ENCODE measurements at places on chromosomes 4 and X.

GRCh38 chr4:8699479-8700145, 107.0 kb downstream of the CPZ start:
- DNase-seq = no peak

GRCh38 chr4:172945611-172946010, 223.0 kb upstream of the GALNT7 start:
- DNase-seq = no peak

DNA sequence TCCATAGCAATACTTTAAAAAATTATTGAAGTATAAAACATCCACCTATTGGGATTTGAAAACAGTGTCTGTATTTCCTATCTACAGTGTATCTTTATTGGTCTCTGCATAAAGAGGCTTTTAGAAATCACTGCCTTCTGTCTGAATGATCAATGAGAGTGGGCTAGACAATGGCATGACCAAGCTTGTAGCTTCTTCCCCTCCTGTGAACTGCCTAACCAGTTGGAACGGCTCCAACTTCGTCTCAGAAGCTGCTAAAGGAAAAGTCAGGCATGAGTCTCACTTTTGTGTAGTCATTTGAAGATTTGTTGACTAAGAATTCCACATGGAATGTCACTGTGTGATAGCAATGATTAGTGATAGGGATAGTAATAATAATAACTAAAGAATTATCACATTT, 64.2 kb downstream of the INTS12 start:
- DNase-seq = no peak

- no peak for DNase-seq
Measured at GRCh38 chrX:44088510-44089144, 115.4 kb upstream of the NDP start.

GRCh38 chr4:67134616-67135015, 410.7 kb downstream of the CENPC start:
- DNase-seq = no peak

DNA sequence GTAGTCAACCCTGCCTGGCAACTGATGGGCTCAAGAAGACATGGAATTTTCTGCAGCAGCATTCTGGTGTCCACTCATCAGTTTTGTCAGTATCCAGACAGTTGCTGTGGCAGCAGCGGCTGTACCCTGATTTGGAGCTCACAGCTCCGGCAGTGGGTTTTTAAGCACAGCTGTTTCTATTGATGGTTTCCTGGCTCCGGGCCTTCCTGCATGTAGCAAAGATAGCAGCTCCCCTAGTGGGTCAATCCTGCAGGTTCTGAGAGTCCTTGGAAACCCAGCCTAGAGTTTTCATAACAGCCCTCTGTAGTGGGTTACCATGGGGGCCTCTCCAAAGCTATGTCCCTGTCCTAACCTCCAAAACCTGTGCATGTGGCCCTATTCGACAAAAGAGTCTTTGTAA, 84.0 kb upstream of the ATP6AP2 start:
- no peak for DNase-seq

DNA sequence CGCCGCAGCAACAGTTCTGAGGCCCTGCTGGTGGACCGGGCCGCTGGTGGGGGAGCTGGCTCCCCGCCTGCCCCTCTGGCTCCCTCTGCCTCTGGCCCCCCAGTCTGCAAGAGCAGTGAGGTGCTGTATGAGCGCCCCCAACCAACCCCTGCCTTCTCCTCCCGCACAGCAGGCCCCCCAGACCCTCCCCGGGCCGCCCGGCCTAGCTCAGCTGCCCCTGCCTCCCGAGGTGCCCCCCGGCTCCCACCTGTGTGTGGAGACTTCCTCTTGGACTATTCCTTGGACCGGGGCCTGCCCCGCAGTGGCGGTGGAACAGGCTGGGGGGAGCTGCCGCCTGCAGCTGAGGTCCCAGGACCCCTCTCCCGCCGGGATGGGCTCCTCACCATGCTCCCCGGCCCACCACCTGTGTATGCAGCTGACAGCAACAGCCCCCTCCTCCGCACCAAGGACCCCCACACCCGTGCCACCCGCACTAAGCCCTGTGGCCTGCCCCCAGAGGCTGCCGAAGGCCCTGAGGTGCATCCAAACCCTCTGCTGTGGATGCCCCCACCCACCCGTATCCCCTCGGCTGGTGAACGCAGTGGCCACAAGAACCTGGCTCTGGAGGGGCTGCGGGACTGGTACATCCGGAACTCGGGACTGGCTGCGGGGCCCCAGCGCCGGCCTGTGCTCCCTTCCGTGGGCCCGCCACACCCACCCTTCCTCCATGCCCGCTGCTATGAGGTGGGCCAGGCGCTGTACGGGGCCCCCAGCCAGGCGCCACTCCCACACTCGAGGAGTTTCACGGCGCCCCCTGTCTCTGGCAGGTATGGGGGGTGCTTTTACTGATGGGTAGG, 6.3 kb downstream of the PRAF2 start:
- DNase-seq = no peak

DNA sequence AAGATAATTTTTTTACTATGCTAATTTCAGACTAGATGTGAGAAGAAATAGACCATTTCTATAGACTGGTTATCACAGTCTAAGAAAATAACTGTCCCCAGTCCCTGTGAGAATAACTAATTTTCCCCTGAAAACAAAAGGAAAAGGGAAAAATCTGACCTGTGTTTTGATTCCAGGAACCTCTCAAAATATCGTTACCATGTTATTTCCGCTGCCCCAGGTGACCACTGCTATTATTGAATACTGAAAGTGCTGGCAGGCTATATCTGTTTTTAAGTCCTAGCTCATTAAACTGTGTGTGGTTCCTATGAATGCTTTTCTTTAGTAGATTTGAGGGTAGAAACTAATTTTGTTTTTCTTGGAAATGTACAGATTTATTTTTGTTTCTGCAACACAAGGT, 83.6 kb downstream of the GAB1 start:
- DNase-seq = no peak

DNA sequence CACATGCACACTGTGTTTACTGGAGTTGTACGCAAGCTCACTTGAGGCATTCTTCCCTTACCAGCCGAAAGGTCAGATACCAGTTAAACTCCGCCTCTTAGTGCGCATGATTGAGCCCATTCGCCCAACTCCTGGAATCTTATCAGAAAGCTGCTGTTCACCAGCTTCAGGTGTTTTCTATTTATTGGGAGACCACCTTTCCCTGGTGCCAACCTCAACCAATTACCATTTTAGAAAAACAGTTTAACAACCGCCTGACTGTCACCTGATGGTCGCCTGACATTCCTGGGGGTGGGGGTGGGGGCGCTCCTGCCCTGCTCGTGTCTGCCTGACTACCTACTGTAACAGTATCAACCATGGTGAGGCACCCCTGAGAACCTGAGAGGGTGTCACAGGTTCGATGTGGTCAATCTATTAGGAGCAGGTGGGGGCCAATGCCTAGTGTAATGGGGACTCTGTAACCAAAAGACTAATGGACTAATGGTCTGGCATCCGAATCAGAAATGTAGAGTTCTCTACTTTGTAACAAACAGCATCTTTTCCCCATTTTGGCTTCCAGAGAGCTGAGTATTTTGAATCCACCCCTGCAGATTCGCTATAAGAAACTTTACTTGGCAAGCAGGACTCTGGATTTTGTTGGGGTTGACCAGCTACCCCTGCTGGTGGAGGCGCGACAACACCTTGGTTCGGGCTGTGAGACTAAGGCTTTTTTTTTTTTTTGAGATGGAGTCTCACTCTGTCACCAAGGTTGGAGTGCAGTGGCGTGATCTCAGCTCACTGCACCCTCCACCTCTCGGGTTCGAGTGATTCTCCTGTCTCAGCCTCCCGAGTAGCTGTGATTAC, 58.2 kb upstream of the ZNF157 start:
- peak; percentile 35 for DNase-seq

GRCh38 chr4:11529625-11530201, 101.0 kb upstream of the HS3ST1 start:
- DNase-seq = no peak

GRCh38 chr4:12635629-12636028, 848.5 kb downstream of the RAB28 start:
- DNase-seq = no peak

- DNase-seq = no peak
Measured at GRCh38 chrX:50402886-50403285, 67.7 kb downstream of the DGKK start.

DNA sequence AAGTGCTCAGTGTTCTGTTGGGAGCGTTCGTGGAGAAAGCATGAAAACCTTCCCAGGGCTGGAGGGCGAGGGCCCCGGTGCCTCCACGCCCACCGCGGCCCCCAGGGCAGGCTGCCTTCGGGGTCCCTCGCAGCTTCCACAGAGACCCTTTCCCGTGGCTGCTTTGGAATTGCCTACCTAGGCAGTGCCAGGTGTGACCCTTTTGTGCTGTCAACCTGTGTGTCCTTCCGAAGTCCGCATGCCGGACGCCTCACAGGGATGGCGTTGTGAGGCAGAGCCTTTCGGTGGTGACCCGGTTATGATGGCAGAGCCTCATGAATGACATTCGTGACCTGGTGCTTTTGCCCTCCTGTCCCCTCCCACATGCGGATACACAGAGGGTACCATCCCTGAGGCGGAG, 17.4 kb downstream of the TMEM175 start:
- no peak for DNase-seq

- DNase-seq = peak; percentile 71
Measured at GRCh38 chr4:51831133-51831532, 11.8 kb upstream of the DCUN1D4 start.

- no peak for DNase-seq
Measured at GRCh38 chr4:172142281-172142741, 329.1 kb downstream of the GALNTL6 start.

DNA sequence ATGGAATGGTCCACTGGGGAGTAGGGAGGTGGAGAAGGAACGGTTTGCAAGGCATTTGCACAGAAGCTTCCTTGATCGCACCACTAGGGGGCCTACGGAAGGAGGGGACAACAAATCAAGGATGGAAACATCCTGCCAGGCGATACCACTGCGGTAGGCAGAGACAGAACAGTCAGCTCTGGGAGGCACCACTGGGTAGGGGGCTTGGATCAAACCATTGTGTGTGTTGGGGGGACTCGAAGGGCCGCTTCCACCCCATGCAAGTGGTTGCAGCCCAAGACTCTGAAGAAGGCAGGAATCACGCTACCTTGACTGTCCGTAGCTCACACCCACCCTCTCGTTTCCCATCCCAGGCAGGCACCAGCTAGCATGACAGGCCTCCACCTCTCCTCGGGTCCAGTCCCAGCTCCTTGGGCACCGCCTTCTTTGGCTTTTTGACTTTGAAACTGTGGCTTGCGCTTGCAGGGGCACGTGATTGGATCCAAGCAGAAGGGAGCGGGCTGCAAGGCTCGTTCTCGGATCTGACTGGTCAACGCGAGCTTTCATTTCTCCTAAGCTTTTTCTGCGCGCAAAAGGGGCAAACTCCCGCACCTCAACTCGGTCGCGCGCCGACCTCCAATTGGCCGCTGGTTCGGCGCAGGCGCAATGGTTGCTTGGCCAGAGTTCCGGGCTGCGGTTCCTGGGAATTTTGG, 28.4 kb downstream of the GAGE1 start:
- peak; percentile 22 for DNase-seq

DNA sequence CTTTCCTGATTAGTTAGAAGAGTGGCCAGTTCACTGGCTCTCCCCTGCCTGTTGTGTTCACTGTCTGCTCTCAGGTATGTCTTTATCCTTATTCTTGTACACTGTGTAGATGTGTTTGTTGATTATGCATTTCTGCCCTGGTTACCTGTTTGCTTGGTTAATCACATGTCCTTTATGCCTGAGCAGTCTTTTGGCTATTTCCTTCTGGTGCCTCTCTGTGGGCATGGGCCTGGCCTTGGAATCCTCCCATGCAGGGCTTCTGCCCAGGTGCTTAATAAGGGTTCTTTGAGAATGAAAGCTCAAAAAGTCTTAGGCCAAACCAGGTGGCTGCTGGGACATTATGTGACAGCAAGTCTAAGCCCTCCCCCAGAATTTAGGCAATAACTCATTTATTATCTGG, 26.5 kb downstream of the OTUD6A start:
- no peak for DNase-seq

GRCh38 chr4:138816875-138817274, 198.7 kb upstream of the NOCT start:
- DNase-seq = no peak

DNA sequence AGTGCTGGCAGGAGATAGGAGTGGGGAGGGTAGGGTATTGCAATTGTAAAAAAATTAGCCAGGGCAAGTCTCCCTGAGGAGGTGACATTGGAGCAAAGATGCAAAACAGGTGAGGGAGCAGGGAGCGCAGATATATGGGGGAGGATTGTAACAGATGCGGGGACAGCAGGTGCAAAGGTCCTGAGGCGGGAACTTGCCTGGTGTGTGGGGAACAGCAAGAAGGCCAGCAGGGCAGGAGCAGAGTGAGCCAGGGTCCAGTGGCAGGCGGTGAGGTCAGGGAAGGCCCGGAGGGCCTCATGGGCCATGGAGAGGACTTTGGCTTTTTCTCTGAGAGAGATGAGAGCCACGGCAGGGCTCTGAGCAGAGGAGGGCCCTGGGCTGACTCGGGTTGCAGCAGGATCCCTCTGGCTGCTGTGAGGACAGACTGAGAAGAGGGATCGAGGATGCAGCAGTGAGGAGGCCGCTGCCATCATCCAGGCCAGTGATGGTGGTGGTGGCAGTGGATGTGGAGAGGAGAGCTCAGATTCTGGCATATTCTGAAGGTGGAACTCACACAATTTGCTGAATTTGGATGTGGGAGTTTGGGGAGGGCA, 6.2 kb downstream of the PORCN start:
- no peak for DNase-seq

- DNase-seq = no peak
Measured at GRCh38 chr4:175639346-175639745, 172.7 kb downstream of the GPM6A start.

DNA sequence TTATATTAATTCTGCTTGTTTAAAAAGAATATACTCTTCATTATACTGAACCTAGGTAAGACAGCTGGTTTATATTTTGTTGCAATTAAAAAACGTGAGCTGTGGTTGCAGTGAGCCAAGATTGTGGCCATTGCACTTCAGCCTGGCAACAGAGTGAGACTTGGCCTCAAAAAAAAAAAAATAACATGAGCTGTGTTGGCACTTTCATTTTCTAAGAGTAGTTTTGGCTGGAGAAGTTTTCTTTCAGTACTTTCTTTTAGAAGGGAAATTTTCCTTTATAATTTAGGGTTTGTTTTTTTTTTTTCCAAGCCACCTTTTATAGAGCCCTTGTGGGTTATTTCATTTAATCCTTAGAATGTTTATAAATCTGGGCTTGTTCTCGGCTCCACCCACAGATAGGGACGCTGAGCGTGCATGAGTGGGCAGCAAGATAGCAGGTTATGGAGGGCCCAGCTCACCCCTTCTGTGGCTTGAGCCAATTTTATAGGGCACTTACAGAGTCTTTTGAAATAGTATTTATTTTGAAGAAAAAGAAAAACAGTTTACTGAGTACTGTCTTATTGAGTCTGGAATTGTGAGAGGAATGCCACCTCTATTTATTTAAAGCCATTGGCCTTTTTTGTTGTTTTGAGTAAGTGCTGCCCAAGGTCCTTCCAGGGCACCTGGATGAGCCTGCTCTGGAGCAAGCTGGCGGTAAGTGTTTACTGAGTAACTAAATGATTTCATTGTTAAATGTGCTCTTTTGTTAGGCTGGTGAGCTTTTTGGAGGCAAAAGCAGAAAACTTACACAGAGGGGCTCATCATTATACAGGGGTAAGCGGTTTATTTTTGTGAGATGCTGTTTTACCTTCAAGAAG, 60.9 kb downstream of the HTT start:
- no peak for DNase-seq

Data from CD4-positive, alpha-beta T cell treated with Interferon alpha-2 for 1 hour (primary cell).